ENCODE measurements at places on chromosomes 12 and 14.
A peak's percentile ranks its signal among the peaks of the same experiment; 100 is the strongest.

- no peak for DNase-seq
Observed at GRCh38 chr12:107127482-107128430, 34.4 kb upstream of the CRY1 start.

DNA sequence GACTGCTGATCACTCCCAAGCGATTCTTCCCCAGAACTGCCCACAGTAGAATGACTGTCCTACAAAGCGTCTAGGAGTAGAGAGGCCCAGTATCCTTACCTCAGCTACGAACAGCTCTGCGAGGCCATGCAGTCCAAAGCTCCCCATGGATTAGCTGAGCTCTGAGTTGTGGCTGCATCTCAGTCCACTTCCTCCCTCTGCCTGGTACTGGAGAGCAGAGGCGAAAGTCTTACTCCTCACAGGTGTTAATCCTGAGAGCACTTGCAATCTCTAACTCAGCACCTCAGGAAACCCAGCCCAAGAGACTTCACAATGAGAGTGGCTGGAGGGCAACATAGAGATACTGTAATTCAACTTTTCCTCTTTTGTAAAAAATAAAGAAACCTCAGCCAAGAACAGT lies 493.1 kb downstream of the BCAT1 start:
- DNase-seq = no peak

- peak; percentile 70 for DNase-seq
Observed at GRCh38 chr12:109581856-109582255, 8.3 kb downstream of the MVK start.

DNA sequence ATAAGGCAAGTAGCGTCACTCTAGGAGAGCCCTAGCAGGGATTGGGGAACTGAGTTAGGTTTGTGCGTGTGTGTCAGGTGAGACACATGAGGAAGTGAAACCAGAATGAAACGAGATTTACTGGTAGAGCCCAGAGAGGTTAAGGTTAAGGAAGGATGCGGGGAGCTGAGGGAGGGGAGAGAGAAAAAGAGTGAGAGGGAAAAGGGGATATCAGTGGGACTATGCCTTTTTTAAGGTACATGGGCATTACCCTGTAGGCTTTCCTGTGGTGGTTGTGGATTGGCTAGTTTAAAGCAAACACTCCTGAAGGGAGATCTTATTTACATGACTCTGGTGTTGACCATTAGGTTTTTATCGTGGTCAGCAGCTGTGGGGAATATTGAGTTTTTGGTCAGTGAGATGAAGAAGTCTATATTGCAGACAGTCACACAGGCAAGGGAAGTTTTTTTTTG lies 13.9 kb downstream of the ZDHHC17 start:
- DNase-seq = no peak

GRCh38 chr12:31815096-31815495 lies 86.3 kb upstream of the AMN1 start:
- no peak for DNase-seq

DNA sequence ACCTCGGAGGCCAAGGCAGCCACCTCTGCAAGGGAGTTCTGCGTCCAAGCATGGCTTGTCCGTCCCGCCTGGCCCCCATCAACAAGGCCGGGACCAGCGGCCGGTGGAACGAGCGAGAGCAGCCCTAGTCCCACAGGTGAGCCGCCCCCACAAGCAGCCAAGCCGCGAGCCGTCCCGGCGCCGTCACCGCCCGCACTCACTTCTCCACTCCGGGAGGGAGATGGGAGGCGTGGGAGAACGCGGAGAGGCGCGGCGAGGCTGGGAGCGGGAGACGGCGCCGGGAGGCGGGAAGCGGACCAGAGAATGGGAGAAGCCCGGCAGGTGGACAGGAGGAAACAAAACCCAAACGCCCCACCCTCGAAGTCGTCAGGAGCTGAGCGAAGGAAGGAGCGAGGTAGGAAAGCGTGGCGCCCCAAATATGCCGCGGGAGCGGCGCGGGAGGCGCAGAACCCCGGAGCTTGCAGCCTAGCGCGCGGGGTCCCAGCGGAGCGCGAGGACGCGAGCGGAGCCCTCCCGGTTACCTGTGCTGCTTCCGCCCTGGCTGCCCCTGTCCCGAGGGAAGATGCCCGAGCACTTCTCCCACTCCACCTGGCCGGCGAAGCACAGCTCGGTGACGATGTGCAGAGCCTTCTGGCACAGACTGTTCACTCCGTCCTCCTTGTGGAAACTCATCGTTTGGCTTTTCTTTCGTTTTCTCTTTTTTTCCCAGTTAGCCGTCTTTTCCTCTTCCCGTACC lies 600 bp downstream of the SYT10 start:
- DNase-seq = no peak

- DNase-seq = no peak
Observed at GRCh38 chr12:4934407-4935035, 24.8 kb downstream of the KCNA1 start.

GRCh38 chr14:42140831-42141279 lies 534.2 kb downstream of the LRFN5 start:
- peak; percentile 4 for DNase-seq
